Naive thymus-derived CD4-positive, alpha-beta T cell (primary cell): ENCODE measurements at places on chromosomes 2 and 18.

DNA sequence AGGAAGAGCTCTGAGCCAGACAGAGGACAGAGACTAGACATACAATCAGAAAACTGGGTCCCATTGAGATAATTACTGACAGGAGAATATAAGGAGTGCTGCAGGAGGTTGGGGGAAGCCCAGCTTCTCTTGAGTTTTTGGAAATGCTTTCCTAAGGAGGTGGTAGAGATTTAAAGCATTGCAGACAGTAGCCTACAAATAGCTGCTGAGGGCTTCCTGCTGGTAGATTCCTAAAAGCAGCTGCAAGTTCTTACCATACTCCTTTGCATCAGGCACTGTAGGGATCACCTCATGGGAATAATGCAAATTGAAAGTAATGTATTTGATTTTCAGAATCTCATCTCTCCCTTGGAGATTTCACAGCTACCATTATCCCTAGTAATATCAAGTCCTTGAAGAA, 902.6 kb upstream of the GCFC2 start:
- no peak for DNase-seq

DNA sequence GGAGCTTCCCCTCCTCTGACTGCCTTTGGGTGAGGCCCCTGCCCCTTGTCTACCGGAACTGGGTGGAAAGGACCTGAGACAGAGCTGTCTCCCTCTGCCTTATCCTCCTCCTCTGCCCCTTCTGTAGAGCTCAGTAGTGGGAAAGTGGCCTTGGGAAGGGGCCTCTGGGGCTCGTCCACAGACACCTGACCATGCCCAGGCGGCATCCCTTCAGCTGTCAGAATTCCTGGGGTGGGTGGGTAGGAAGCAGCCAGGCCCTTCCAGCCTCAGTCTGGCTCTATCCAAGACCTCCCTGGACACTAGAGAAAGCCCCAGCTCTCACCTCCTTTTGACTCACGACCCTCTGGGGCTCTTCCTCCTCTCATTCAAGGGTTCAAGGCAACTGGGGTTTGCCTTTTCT, 35.6 kb downstream of the B3GNT2 start:
- DNase-seq = no peak

DNA sequence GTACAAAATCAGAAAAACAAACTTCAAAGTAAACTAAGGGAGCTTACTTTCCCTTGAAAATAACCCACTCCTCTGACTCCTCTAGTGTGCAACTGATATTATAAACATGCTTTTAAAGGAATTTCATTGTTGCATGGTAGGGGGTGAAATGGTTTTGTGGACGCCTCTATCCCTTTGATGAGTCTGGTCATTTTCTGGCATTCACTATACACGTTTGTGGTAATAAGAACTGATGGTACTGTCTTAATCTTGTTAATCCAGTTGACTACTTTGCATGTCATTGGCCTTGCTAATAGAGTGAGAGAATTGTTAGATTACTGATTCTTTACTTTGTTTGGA, 2.8 kb downstream of the INSIG2 start:
- no peak for DNase-seq

DNA sequence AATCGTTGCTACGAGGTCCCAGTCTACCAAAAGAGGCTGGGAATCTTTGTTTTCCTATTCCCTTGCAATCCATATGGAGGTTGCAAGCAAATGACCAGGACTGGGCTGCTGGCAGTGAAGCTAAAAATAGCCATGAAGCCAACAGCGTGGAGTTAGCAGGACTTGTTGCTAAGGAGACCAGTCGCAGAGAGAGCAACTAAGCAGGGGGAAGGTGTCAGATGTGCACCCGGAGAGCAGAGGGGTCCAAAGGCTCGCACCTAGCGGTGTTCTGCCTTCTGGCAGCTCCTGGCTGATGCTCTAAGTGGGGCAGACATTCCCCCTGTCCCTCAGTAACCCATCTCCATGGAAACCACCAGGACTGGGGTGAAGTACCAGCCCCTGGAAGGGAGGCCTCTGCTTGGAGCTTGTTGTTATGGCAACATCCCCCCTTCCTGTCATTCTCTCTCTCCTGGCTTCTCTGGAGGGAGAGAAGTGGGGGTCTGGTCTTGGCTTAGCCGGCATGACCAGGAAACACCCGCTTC, 84.6 kb downstream of the DNMT3A start:
- DNase-seq = no peak

DNA sequence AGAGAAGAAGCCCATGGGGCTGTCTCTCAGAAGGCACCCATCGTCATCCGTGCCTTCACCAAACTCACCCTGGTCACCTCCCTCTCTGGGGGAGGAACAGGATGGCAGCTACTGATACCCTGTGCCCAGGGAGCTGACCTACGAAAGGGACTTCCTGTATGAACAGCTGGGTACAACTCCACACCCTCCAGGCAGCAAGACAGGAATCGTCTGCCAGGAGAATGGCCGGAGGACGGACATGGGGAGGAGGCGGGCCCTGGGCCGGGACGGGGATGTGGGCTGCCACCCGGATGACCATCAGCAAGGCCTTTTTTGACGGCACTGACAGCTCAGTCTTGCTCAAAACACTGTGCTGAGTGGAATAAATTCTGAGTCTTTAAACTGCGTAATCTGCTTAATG, 243.6 kb downstream of the HDAC4 start:
- DNase-seq = no peak

DNA sequence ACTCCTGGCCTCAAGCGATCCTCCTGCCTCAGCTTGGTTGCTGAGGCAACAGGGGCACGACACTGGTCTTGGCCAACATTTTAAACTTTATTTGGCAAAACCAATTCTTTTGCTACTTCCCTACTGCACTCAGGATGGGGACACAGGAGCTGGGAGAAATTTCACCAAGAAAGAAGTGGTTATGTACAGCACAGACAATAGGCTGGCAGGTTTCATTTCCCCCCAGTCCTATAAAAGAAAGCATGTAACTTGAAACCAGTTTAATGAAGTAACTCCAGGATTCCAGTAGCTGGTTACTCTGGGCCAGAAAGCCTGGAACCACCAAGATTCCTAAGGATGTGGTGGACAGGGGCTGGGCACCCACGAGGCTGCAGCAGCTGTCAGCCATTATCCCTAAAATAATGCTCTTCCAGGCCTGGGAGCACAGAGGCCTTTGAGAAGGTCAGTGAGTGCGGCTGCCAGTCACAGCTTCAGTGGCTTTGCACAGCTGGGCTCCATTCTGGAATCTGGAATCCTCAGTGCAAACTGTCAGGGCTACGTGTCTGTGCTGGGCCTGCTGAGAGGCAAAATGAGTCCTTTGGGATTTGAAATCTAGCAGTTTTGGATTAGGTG, 142.3 kb upstream of the ITGA6 start:
- DNase-seq = no peak

GRCh38 chr2:53247956-53248735, 519.5 kb upstream of the CHAC2 start:
- DNase-seq = no peak

DNA sequence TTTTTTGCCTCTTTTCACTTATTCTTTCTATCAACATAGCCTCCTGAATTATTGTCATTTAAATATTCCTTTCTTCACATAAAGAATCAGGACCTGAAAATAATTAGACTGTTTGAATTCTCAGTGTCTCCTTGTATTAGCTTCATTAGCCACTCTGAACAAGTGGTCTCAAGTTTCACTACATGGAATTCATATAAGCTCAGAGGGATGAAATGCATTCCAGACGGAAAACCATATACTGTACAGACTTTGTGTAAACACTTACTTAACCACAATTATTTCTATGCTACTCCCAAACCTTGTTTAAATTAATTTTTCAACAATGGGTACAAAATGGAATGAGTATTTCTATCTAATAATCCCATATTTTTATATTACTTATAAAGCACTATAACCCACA, 53.4 kb downstream of the CHN1 start:
- DNase-seq = no peak

DNA sequence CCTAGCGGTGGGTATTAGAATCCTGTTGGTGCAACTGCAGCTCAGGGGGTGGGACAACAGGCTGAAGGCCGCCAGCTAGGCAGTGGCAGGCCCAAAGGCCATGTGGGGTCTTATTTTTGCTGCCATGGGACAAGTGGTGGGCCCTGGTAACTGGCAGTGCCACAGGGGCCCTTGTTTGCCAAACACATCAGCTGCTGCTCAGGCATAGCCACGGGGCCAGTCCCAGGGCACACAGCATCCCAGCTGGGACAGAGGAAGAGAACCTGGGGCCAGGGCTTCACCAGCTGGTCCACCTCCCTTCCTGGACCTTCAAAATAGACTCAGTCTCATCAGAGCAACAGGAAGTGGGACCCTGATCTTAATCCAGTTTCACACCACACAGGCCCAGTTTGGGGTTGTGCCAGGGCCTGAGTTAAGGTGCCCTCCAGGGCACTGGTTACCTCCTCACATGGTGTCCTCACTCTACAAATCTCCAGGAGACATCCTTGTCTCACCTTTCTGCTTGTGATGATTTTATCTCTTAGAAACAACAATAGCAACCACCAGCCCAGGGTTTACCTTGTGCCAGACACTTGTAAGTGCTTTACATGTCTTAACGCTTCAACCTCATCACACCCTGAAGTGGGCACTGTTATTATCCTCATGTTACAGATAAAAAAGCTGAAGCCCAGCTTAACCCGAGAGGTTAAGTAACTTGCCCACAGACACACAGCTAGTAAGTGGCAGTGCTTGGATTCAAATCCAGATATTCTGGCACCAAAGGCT, 98.5 kb downstream of the GYPC start:
- no peak for DNase-seq

DNA sequence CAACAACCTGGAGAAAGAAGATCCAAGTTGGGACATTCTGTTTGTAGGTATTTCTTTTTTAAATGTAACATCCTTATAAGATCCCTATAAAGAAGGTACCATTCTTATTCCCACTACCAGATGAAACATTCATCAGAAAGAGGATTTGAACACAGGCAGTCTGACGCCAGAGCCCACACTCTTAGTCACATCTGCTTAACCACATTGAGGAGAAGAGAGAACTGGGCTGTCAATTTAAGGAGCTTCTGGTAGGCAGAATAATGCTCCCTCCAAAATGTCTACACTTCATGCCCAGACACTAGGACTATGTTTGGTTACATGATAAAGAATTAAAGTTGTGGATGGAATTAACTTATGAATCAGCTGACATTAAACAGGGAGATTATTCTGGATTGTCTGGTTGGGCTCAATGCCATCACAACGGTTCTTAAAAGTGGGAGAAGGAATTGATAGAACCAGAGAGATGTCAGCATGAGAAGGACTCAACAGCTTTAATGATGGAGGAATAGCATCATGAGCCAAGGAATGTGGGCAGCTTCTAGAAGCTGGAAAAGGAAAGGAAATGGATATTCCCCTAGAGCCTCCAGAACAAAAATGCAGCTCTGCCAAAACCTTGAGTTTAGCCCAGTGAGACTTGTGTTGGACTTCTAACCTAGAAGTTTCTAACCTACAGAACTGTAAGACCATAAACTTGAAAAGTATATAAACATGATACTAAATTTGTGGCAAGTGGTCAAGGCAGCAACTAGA, 82.2 kb downstream of the KLF7 start:
- DNase-seq = no peak

DNA sequence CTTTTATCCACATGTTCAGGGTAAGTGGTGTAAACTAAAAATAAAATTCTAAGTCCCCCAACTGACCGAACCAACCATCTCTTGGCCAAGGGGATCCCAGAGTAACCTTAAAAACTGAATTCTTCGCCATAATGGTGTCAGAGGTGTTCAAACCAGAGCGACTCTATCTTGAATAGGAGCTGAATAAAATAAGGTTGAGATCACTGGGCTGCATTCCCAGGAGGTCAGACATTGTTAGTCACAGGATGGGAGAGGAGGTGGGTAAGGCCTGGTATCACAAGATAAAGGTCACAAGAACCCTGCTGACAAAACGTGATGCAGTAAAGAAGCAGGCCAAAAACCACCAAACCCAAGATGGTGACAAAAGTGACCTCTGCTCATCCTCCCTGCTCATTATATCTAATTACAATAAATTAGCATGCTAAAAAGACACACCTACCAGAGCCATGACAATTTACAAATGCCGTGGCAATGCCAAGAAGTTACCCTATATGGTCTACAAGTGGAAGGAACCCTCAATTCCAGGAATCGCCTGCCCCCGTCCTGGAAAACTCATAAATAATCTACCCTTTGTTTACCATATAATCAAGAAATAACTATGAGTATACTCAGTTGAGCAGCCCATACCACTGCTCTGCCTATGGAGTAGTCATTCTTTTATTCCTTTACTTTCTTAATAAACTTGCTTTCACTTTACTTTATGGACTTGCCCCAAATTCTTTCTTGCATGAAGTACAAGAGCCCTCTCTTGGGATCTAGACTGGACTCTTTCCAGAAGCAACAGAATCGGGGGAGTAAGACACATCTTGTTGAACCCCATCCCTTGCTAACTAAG, 302.4 kb downstream of the STK39 start:
- DNase-seq = no peak

DNA sequence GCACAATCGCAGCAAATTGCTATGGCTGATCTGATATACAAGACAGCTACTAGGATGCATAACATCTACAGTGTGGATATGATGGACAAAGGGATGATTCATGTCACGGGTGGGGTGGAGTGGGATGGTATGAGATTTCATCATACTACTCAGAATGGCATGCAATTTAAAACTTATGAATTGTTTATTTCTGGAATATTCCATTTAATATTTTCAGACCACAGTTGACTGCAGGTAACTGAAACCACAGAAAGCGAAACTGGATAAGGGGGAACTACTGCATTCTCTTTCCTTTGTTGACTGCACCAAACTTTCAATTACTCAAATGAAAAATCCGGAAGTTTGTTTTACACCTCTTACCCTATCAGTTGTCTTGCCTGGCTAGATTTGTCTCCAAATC, 94.4 kb upstream of the NEUROD1 start:
- DNase-seq = no peak

DNA sequence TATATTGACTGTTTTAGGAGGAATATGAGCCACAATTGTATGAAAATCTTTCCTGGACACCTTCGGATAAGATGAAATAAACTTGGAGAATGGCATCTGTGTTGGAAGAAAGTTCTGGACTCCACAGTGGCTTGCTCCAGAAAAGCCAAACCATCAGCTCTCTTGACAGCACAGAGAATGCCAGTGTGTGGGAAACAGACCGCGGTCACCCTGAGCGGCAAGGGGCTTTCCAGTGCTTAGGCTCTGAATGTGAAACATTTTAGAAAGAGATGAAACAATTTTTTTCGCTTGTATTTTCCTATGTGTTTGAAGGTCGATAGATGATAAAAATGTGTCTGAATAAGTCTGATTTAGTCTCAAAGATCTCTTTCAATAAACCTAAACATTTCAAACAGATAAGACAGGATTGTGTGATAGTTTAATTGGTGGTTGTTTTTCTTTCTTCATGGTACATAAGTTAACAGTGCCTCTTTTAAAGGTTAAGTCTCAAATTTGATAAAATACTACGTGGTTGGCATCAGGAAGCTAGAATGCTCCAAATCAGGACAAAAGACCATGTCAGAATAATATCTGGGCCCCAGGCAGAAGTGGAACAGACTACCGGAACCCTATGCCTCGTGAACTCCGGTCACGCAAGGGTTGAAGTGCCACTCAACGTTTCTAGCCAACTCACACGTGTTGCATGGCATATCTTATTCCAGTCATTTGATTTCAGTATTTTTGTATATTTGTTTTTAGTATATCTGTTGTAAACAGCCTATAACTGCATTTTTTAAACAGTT, 28.9 kb downstream of the PTGR3 start:
- no peak for DNase-seq
